ENCODE measurements at places on chromosomes 3 and 15.

- DNase-seq: peak; percentile 29
Measured at GRCh38 chr3:192772240-192772894, 45.0 kb upstream of the FGF12 start.

DNA sequence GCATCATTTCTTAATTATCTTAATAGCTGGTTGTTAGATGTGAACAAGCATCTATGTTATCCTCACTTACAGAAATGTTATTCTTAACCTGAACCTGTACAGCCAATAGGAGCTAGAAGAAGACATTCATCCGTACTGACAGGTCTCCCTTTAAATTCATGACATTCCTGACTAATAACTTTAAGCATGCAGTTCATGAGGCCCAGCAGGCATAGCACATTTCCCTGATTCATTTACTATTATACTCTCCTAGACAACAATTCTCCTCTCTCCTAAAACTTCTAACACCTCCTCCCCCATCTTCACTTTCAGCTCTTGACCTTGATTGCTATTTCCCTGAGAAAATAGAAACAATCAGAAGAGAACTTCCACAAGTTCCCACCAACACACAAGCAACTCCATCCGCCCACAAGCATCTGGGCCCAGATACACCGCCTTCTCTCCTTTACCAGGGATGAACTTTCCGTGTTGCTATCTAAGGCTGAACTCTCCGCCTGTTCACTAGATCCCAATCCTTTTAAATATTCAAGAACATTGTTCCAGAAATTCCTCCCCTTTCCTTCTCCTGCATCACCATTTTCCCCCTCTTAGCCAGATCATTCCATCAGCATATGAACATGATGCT is 62.9 kb upstream of the SPRED1 start:
- DNase-seq: no peak

- DNase-seq: no peak
Measured at GRCh38 chr15:90345857-90346256, 6.2 kb upstream of the ZNF774 start.

DNA sequence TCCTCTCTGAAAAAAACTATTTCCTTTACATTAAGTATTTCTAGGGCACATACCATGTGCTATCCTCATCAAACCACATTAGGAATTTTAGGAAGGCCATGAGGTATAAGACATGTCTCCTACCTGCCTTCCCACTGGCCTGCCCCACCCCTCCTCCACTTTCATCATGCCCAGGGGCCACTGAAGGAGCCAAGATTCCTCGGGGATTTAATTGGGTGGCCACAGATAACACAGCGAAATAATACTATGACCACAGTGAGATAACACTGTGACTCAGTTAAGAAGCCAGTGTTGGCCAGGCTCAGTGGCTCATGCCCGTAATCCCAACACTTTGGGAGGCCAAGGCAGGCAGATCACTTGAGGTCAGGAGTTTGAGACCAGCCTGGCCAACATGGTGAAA is 9.8 kb upstream of the BMF start:
- DNase-seq: no peak

- DNase-seq: no peak
Measured at GRCh38 chr3:168060317-168060716, 35.4 kb downstream of the GOLIM4 start.
